ENCODE measurements at places on chromosomes 13 and 19. TPM values are rescaled to one million over a fixed set of nuclear protein-coding genes. Genes with fewer than 3 reads are reported as not detected.

GRCh38 chr13:27929868-27930267 is 10.1 kb downstream of the PDX1 start:
- no peak for DNase-seq

GRCh38 chr13:52127378-52127777 is 1.5 kb downstream of the NEK5 start:
- no peak for DNase-seq

DNA sequence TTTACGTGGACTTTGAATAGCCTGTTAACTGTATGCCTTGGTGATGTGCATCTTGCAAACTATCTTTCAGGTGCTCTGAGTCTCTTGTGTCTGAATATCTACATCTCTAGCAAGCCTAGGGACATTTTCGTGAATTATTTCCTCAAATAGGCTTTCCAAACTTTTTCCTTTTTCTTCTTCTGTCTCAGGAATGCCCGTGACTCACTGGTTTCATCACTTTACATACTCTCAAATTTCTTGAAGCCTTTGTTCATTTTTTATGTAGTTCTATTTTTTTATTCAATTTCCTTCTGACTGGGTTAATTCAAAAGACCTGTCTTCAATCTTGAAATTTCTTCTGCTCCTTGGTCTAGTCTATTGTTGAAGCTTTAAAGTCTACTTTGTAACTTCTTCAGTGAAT is 332.2 kb downstream of the OXGR1 start:
- DNase-seq = no peak

GRCh38 chr13:100443998-100444328 is 144.6 kb downstream of the GGACT start:
- no peak for DNase-seq

DNA sequence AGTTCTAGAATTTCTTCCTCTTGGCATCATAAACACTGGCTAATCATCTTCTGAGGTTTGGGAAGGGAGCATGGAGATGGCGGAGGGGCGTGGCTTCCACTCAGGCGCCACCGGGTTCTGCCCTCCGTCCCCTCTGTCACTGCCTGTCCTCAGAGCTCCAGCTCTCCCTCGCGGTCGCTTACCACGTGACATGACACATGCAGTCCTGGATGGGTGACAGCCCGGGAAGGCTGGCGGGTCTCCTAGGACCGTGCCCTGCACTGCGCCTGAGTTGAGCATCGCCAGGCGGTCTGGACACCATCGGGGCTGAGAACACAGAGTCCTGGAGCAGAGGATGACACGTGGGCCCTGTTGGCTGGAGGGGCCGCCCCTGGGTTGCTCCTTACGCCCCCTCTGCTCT is 123.3 kb downstream of the RAB20 start:
- DNase-seq = no peak

DNA sequence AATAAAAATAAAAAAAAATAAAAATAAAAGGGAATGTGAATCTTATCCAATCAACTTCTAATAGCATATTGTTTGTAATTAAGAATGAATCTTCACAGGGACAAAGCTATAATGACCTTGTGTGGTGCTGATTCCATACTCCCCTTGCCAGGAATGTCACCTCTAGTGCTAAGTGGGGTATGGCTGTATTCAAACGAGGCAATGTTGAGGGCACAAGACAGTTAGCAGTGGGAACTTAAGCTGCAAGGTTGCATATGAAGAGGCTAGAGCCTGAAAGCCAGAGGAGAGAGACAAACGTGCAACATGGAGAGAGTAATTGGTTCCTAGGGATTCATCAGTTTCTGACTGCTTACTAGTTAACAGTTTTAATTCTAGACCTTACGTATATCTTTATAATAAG is 43.9 kb upstream of the CSNK1A1L start:
- no peak for DNase-seq

DNA sequence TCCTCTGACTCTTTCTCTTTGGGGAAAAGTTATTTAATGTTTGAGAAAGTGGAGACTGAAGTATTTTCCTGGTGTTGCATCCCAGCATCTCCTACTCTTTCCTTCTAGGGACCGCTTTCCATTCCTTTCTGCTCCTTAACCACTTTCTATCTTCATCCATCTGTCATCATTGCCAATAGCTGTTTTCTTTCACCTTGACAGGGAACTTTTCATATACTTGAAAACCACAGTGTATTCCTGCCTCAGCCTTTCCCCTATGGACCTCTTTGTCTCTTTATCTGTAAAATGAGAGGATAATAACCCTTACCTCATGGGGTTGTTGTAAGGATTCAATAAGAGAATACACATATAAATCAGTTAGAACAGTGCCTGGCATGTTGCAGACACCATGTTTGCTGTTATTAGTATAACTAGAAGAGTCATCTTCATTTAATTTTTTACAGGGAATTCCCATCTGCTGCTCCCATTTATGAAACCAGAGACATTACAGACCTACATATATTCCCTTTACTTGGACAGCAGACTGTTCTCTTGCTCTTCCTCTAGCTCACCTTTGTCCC is 31.8 kb downstream of the LCP1 start:
- DNase-seq = no peak

DNA sequence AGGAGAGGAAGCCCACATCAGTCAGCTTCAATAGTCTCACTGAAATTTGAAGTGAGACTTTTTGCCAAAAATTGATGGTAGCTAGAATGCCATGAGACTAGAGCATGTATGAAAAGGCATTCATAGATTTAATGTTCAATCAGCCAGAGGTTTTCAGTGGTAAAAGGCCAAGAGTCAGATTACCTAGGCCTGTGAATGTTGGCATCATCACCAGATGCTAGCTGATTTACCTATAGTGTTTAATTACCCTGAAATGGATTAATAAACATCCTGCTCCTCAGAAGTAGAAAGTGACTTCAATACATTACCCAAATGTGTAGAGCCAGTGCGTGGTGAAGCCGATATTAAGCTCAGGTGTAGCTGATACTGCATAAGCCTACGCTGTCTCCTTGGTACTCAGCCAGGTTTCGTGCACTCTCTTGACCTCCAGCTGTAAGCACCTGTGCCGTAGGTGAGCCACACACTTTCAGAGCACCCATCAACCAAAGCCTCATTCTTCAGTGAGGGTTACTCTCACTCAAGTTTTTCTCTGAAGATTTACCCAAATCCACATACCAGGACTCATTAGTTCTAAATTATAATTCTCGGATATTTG is 1140.3 kb upstream of the SLC10A2 start:
- no peak for DNase-seq

DNA sequence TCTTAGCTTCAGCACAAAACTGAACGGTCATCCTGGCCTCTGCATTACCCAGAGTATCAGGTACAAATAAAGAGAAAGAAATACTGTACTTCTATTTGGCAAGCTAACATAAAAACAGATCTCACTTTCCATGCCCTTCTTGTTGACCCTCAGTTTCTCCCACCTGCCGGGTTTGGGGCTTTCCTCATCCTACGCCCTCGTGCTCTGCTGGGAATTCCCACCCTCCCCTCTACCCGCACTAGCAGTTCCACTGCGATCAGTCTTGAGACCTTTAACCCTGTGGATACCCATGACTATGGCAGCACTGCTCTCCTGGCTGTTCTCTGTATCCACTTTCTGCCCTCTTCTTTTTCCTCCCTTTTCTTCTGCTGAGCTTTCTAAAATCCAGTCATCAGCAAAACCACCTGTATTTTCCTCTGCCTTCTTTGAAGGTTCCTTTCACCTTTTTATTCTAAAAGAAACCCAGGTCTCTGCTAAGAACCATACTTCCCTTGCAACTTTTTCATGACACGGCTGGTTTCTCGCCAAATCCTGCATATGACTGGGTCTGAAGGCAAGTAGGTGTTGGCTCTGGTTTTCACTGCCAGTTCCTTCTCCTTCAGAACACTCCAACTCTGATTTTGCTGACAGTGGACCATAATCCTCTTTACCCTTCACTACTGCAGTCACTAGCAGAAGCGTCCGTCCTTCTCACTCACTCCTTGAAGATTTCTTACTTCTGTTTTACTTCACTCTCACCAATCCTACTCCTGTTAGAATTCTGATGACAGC is 99.4 kb downstream of the MIPEP start:
- no peak for DNase-seq

DNA sequence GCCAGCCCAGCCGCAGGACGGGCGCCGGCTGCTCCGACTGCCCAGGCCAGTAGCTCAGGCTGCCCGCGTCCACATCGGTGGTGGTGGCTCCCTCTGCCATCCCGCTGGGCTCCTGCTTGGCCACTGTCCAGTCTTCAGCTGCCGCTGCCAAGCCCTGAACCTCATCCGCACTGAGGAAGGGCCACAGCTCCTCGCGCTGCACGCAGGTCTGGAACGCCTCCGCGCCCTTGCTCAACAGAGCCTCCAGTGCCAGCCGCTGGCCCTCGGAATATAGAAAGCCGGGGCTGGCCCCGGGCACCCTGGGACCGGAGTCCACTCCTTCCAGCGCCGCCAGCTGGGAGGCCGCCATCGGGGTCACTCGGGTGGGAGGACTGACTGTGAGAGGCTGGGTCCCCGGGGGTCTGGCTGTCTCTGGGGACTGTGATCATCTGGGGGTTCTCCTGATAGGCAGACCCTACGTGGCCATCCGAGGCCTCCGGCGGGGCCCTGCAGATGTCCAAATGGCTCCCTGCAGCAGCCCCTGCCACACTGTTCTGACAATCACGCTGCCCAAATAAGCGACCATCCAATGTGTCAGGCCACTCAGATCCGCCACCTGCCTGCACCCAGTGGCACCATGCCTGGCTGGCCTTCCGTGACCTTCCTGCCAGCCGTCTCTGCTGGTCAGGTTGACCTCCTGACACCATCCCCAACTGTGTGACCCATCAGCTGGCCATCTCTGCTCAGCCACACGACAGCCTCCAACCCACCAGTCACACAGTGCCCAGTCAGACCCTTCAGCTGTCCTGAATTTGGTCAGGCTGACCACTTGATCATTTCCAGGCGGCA is 1.6 kb downstream of the FAM83E start:
- no peak for DNase-seq

DNA sequence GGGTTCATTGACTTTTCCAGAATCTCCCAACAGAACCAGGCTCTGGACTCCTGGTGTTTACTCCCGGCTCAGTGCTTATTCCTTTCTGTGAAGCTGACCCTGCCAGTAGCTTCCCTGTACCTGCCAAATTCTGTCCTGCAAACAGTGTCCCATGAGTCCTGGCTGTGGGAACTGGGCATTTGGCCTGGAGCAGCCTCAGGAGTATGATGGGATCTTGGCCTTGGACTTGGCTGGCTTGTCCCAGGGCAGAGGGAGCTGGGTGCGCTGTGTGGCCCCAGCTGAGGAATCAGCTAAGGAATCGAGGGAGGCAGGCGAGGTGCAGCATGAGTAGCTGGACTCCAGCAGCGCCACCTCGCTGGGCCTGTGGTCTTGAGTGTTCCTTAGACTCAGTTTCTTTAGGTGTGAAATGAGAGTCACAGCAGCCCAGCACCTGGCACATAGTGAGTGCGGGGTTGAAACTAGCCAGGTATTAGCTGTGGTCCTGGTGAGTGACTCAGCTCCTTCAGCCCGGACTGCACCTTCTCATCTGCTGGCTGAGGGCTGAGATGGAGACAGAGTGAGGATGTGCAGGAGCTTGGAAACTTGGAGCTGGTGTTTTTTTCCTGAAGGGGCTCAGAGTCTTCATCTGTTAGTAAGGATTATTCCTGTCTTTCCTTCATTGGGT is 10.4 kb downstream of the CLASRP start:
- DNase-seq = peak; percentile 29

GRCh38 chr13:87498681-87499080 is 172.5 kb upstream of the SLITRK5 start:
- no peak for DNase-seq

DNA sequence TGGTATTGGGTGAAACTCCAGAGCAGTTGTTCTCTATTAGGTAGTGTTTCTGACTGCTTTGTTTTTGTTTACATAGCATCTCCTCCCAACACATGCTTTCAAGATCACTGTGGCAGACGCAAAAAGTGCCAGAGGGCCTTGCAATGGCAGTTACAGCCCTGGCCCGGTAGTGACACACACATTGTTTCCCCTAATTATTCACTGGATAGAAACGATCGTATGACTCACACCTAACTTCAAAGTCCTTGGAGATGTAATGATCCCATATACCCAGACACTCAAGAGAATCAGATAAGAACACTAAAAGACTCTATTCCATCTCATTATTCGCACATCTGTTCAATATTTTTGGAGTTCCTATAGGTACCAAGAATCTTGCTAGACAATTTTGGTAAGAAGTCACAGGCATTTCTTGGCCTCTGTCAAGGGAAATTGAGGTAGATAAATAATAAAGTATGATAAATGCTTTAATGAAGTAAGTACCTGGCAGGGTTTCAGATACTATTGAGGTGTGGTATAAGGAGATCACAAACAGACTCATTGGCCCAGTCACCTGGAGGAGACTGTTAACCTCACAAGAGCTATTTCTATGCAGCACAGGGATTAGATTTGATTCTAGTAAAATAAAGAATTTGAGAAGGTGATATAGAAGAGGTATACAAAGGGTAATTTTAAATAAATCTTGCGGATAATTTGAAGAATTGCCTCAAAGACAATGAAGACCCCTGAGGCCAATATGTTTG is 485.3 kb downstream of the SLITRK6 start:
- DNase-seq = no peak

DNA sequence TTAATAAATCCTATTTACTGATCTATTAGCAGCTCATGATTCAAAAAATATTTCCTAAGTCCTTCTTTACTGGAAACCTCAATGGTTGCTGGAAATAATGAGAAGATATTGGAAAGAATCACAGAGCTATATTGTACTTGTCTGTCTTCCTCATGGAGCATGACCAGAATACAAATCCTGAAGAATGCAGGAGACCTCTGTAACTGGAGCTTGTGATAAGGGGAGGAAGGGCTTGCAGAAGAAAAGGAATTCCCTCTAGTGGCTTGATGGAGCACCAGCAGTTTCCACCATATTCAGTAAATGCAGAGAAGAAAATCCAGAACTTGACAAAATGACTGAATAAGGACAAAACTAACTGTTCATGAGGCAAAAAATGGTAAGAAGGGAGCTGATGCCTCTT is 1333.1 kb downstream of the EFNB2 start:
- DNase-seq = no peak

- DNase-seq = no peak
Observed at GRCh38 chr13:30021611-30022010, 171.2 kb upstream of the UBL3 start.

DNA sequence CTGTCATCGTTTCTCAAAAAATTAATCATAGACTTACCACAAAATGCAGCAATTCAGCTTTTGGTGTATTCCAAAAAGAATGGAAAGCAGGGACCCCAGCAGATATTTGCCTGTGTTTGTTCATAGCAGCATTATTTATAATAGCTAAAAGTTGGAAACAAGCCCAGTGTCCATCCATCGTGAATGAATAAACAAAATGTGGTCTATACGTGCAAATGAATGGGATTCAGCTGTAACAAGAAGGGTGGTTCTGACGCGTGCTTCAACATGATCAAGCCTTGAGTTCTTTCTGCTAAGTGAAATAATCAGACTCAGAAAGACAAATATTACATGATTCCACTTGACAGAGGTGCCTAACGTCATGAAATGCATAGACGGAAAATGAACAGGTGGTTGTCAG is 36.4 kb downstream of the PSG11 start:
- no peak for DNase-seq

- DNase-seq = no peak
Observed at GRCh38 chr19:51573331-51573730, 2.2 kb downstream of the ZNF175 start.

GRCh38 chr13:114049026-114049425 is 75.2 kb upstream of the C13orf46 start:
- no peak for DNase-seq

GRCh38 chr13:102703726-102704035 is 8.8 kb upstream of the METTL21C start:
- no peak for DNase-seq

CEACAM8 gene
- not detected for total RNA-seq

ZNF146 gene
- 108 TPM for total RNA-seq

NOP53 gene
- total RNA-seq = 141 TPM

MTMR6 gene
- total RNA-seq = 21.3 TPM

LPAR2 gene
- total RNA-seq = 0.27 TPM

ZNF493 gene
- 2.2 TPM for total RNA-seq

IFNL1 gene
- total RNA-seq = not detected
